ENCODE measurements at places on chromosomes 1 and 21.

DNA sequence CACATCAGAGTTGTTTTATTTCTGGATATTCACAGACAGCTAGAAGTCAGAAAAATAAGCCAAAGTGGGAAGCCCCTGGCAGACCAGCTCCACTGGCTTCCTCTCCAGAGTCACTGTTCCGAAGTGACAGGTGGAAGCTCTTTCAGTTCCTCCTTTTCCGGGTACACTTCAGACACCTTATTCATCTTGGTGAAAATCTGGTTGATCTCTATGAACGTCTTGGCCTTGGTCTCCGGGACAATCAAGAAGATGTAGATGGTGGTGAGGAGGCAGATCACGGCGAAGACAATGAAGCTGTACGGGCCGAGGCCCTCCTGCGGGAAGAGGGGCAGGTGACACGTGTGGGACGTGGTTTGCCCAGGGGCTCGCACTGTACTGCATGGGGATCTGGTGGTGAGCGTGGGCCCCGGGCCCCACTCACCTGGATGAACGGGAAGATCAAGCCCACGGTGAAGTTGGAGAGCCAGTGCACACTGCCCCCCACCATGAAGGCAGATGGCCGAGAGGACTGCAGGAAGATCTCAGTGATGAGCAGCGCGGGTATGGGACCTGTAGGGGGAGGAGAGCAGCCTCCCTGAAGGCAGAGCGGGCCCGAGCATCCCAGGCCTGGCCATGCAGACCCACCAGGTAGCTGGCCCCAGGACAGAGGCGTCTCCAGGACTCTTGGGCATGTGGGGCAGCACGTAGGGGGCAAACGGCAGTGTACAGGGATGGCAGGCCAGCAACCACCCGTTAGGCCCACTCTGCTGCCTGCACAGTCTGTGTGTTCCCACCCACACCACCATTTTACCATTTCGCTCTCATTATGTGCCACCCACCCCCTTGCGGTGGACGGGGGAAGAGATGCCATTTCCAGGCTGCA is 11.5 kb upstream of the SLC2A7 start:
- no peak for DNase-seq

DNA sequence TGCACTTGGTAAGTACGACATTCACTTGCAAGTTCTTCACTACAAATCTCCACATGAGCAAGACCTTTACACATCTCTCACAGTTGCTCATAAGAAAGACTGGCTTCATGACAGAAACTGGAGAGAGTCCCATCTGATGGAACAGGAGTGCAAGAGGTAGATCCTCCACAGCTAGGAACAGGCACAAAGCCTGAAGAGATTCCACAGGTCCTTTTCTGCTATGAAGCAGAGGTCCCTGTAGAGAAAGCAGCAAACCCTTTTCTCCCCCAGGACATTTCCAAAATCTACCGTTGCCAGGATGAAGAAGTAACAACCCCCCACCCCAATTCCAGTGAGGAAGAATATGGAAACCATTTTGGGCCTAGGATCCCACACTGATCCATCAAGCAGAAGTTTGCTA is 47.3 kb downstream of the EIF4G3 start:
- no peak for DNase-seq

DNA sequence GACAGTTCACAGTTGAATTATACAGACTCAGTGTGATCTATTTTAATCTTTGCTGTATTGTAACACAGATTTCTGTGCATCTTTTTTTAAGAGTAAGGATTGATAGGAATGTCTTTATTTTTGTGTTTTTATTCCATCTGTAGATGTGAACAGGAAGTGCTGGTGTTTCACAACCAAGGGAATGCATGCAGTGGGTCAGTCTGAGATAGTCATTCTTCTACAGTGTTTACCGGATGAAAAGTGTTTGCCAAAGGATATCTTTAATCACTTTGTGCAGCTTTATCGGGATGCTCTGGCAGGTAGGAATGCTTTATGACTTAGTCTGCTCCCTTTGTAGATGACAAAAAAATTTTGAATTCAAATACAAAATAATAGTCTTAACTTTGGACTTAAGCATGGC is 84.5 kb downstream of the CC2D1B start:
- no peak for DNase-seq

DNA sequence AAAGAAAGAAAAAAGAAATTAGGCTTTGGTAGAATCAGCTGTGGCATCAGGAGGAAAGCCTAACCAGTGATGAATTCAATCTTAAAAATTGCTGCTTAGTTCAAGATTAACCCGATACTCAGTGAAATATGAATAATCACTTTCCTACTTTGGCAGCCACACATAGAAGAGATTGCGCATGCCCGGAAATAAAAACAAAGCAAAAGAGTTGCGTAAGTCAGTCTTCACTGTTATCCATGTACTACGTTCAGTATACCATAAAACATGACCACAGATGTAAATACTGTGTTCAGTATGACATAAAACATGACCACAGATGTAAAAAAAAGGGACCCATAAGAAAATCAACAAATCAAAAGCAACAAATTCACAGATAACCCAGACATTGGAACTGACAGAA is 19.2 kb downstream of the CD1D start:
- no peak for DNase-seq

GRCh38 chr1:175591083-175591743 is 152.2 kb downstream of the TNR start:
- no peak for DNase-seq

DNA sequence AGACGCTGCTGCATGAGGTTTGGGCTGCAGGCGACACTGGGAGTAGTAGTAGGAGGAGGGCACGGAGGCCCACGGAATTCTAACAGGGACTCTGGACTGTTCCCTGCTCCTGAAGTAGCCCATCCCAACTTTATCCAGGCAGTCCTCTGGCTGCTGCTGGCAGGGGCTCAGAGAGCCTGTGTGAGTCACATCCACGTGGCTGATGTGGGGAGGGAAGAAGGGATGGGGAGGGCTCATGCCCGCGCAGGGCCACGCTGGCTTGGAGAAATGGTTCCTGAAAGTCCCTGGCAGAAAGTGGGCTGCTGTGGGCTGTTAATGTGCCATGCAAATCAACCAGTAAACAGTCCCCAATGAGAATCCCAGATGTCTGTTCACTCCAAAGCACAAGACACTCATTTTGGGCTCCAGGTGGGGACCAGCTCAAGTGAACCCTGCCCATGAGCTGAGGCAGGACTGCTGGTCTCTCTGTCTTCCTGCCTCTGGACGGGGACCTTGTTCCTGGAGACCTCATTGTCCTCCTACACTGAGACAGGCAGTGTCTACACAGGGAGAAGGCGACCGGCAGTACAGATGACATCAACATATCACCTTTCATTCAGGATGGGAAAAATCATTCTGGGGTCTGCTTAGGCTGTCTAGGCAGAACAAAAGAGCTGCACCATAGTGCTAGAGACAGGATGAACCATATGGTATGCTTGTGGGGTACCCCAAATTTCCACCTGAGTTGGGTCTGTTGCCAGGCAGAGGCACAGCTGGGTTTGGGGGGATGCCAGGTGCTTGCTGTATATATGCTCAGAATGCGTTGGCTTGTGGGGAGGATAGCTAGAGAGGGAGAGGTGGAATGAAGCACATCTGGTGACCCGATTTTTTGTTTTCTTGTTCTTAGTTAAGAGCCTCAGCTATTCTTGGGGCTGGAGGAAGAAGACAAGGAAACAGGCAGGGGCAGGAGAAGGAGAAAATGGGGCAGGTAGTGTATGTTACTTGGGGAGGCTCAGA is 57.9 kb upstream of the FMOD start:
- DNase-seq, result no peak

DNA sequence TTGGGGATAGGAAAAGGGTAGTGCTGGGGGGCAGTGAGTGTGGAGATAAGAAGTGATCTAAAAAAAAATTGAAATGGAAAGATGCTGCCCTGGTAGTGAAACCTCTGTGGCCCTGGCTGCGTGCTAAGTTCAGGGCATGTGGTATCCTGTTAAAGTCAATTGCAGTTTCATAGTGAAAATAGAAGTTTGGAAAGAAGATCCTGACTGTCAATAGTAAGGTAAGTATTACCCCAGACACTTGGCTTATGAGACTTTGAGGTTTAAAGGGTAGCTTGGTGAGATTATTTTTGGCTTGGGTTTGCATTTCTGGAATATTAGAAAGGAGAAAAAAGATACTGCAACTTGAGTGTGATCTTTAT is 6.8 kb downstream of the ARID1A start:
- no peak for DNase-seq

GRCh38 chr21:31284797-31285397 is 59.2 kb downstream of the TIAM1 start:
- DNase-seq, result no peak

DNA sequence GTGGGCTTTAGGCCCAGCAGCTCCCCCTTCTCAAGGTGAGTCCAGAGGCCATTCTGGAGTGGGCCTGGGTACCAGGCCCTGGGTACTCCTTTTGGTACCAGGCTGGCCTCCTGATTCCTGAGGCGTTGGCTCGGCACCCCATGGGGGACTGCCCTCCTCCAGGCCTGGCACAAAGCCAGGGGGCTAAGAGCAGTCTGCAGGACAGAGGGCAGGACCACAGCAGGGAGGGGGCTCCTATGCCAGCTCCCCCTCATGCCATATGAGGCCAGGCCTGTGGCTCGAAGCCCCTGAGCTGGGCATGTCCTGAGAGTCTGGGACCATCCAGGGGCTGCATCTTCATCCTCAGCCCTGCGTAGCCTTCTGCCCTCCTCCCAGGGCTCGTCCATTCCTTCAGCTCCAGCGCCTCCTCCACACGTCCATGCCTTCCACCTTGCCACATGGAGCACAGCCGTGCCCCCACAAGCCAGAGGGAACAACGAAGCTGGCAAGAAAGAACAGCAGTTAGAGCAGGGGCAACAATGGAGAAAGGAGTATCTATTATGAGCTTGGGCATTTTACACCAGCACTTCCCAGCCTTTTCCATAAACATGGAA is 3.2 kb downstream of the PHLDA3 start:
- no peak for DNase-seq

- no peak for DNase-seq
These were observed 11.5 kb upstream of the KCNAB2 start for GRCh38 chr1:6033986-6034749.

DNA sequence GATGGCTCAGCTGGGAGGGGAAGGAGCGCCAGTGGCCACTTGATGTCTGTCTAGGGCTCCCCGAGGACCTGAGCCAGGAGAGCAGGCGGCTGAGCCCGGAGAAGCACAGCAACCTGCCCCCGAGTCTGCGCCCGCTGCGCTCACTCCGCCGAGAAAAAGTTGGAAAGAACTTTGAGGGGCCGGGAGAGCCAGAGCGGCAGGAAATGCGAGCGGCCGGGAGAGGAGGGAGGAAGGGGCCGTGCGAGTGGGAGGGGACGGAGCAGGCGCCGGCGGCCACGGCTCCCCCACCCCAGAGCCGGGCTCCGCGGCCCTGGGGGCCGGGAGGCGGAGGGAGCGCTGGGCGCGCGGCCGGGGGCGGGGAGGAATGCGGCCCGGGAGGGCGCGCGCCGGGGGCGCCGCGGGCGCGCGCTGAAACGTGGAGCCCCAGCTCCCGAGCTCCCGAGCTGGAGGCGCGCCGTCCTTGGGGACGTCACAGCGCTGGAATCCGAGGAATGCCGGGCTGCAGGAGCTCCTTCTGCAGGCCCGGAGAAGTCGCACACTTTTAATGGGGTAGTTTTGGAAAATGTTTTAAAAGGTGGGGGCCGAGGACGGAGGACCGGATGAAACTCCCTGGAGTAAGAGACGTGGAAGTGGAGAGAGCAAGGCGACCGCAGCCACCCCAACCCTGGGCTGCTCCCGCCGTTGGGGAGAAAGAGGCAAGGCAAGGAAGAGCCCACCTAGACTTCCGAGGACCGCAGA is at the start of gene PTPN14:
Gene PTPN14, minus strand, starts transcription at position 167 of the 738 bp plus-strand sequence. CDS start 86,799 bp downstream, outside the sequence.
- DNase-seq, result peak; percentile 49

GRCh38 chr1:181010789-181011188 is 11.9 kb downstream of the STX6 start:
- no peak for DNase-seq

DNA sequence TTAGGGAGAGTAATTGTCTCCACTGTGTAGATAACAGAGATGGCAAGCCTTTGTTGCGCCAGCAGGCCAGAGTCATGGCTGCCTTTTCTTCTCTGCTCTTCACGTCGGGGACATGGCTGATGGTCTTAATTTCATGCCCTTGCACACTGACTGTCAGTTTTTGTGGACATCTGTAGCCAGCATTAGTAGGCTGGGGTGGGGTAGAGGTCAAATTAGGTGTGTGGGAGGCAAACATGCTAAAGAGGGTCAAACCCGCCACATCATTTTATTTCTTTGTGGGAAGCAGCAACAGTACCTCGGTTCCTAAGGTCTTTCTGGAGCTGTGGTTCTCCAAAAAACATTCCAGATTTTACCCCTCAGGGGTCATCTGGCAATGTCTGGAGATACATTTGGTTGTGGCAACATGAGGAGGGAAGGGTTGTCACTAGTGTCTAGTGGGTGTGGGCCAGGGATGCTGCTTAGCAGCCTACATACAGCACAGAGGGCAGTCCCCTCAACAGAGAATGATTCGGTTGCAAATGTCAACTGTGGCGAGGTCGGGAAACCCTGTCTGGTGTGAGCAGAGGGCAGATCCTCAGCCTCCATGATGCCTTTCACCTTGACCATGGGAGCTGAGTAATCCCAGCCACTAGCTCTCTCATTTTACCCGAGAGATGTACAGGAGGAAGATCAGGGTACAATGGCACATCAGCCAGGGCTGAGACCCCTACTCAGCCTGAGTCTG is 14.7 kb downstream of the RUNX1 start:
- DNase-seq, result no peak

- DNase-seq, result no peak
These were observed 36.4 kb downstream of the VPS26C start for GRCh38 chr21:37230632-37231248.

- no peak for DNase-seq
These were observed 3.2 kb upstream of the CACNA1S start for GRCh38 chr1:201115390-201115937.

- no peak for DNase-seq
These were observed 3.3 kb upstream of the SSBP3 start for GRCh38 chr1:54409156-54410142.

DNA sequence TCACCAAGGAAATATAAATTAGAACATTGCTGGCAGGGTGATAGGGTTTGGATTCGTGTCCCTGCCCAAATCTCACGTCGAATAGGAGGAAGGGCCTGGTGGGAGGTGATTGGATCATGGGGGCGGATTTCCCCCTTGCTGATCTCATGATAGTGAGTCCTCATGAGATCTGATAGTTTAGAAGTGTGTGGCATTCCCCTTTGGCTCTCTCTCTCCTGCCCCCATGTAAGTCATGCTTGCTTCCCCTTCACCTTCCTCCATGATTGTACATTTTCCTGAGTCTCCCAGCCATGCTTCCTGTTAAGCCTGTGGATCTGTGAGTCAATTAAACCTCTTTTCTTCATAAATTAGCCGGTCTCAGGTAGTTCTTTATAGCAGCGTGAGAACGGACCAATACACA is 60.6 kb downstream of the VPS26C start:
- no peak for DNase-seq

DNA sequence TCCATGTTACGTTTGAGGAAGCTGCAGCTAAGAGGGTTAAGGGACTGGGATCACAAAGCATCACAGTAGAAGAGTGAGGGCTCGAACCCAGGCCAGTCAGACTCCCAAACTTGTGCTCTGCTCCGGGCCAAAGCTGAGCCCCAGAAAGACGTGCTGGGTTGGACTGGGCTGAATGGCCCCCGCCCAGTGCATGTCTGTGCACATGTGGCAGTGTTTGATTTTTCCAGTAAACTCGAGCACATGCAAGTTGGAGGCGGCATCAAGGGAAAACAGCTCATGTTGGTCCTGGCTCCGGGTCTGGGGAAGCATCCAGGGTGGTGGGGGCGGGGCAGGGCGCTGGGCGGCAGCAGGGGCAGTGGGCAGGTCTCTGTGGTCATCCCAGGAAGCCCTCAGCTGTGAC is 39.8 kb upstream of the WNT4 start:
- DNase-seq, result no peak

All from GDM1 (cell line).